ENCODE measurements at places on chromosomes 5 and 9.

- no peak for DNase-seq
Observed at GRCh38 chr9:131744171-131744719, 4.4 kb upstream of the RAPGEF1 start.

GRCh38 chr9:105441616-105442160 is 6.1 kb upstream of the FSD1L start:
- DNase-seq, result no peak

DNA sequence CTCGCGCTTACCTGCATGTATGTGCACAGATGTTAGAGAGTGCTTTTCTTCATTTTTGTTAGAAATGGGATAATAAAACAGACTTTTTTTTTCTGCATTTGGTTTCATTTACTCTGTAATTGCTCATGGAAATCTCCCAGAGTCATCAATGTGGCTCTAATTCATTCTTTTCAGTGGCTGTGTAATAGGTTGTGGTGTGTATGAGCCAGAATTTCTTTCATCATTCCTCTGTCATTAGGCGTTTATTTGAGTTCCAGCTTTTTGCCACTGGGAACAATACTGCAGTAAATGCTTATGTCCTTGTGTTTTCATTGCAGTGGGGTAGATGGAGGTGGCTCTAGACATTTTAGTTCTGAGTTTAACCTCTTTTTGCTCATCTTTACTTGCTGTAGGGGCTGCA is 118.9 kb downstream of the NXNL2 start:
- no peak for DNase-seq

- no peak for DNase-seq
Observed at GRCh38 chr5:141747152-141748141, 65.4 kb upstream of the ARAP3 start.

GRCh38 chr5:171335616-171336015 is 26.6 kb downstream of the TLX3 start:
- DNase-seq, result no peak

GRCh38 chr5:34932947-34933346 is 3.6 kb downstream of the DNAJC21 start:
- DNase-seq, result no peak

DNA sequence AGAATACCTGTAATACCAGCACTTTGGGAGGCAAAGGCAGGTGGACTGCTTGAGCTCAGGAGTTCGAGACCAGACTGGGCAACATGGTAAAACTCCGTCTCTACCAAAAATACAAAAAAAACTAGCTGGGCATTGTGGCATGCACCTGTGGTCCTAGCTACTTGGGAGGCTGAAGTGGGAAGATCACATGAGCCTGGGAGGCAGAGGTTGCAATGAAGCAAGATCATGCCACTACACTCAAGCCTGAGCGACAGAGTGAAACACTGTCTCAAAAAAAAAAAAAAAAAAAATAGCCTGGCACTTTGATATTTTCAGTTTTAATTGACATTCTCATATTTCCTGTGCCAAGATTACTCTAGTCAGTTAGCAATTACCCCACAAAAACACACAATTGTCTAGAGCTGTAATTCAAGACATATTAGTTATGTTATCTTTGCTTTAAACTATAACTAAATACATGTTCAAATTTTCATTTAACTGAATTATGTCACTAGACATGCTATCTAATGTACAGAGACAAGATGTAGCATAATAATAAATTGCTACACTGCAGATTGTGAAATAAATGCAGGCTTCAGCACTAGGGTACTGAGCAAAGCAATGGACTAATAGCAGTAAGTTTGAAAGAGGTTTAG is 378.2 kb upstream of the GRAMD2B start:
- DNase-seq, result no peak

GRCh38 chr5:79235261-79235633 is 684 bp upstream of the JMY start:
- no peak for DNase-seq

DNA sequence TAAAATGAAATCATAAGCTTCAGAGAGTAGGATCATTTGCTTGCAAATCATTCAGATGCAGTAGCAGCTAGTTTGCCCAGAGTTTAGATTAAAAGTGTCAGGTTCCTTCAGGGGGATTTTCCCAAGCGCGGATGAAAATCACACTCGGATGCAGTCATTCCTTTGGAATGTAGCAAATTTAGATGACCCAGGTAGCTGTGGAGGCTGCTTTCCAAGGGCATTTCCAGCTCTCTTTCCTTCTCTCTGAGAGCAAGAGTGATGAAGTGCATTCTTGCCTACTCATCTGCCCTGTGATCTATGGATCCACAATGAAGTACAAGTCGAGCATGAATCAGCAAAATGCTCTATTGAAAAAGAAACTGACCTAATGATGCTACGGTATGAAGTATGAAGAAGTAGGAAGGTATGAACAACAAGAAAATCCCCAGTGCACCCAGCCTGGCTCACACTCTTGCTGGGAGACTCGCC is 200.2 kb downstream of the PLK2 start:
- DNase-seq, result no peak

GRCh38 chr9:84990416-84990815 is 320.9 kb downstream of the NTRK2 start:
- no peak for DNase-seq

DNA sequence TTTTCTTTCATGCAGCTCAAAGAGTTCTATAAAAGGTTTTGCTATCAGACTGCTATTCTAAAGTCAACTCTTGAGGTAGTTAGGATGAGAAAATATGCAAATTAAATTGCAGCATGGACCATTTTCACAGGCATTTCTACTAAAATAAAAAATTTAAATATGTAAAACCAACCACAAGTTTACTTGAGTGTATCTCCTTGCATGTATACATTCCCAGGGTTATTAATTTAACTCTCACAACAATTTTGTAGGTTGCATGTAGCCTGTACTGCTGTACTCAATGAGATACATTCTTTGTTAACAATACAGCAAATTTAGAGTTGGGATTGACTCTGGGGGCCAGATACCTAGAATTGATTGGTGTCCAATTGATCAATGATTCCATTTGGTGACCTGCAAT is 265.8 kb downstream of the MED10 start:
- DNase-seq, result no peak
